ENCODE measurements at places on chromosomes 16 and 17.

DNA sequence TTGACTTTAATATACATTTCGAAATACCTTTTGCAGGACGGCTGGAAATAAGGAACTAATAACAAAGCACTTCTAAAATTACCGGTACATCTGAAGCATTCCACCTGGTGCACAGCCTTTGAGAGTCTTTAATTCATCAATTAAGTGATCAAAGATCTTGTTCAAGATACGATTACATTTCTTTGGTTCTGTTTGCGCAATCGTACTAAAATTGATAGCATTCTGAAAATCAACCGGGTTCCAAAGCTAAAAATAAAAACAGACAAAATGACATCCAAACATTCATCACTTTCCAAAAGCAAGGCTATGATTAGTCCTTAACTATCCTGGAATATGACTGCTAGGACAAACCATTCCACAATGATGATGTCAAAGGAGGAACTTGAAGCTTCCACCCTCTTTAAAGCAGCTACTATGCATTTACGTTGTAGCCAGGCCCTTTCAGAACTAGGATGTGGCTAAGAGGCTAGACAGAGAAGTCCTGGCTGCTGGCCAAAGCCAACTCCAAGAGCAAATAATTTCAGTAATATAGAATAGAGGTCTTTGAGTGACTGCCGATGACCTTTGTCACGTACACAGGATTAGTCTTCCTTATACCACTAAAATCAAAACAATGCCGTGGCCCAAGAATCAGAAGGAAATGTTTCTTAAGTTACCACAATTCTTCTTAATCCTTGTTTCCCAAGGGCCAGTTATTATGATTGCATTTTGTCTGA is 299.8 kb upstream of the PSMD7 start:
- no peak for DNase-seq

DNA sequence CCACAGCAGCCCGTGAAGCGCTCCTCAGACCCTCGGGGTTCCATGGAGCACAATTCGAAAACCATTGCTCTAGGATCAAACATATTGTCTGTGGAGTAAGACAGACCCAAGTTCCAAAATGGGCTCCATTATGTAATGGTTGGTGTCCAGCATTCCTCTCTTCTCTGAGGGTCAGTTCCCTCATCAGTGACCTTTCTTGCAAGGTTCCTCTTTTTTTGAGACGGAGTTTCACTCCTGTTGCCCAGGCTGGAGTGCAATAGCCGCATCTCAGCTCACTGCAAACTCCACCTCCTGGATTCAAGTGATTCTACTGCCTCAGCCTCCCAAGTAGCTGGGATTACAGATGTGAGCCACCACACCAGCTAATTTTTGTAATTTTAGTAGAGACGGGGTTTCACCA is 28.4 kb downstream of the PLXDC1 start:
- DNase-seq, result no peak

DNA sequence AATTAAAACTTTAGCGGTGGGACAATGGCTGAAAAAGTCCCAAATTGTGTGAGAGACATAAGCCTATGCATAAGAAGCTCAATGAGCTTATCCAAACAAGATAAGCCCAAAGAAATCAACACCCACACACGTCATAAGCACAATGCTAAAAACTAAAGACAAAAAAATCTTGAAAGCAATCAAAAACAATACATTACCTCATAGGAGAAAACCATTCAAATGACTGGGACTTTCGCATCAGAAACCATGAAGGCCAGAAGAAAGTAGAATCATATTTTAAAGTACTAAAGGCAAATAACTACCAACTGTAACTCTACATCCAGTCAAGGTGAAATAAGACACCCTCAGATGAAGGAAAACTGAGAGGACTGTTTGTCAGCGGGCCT is 50.2 kb downstream of the ZCCHC14 start:
- no peak for DNase-seq

GRCh38 chr17:16495980-16496819 is 4.2 kb upstream of the LRRC75A start:
- DNase-seq, result no peak

Data from NCI-H1105 (cell line).